Activated effector memory CD4-positive, alpha-beta T cell treated with Interleukin-2 at 50 U/mL for 16 hours (primary cell): ENCODE measurements at places on chromosomes 5 and 9.

DNA sequence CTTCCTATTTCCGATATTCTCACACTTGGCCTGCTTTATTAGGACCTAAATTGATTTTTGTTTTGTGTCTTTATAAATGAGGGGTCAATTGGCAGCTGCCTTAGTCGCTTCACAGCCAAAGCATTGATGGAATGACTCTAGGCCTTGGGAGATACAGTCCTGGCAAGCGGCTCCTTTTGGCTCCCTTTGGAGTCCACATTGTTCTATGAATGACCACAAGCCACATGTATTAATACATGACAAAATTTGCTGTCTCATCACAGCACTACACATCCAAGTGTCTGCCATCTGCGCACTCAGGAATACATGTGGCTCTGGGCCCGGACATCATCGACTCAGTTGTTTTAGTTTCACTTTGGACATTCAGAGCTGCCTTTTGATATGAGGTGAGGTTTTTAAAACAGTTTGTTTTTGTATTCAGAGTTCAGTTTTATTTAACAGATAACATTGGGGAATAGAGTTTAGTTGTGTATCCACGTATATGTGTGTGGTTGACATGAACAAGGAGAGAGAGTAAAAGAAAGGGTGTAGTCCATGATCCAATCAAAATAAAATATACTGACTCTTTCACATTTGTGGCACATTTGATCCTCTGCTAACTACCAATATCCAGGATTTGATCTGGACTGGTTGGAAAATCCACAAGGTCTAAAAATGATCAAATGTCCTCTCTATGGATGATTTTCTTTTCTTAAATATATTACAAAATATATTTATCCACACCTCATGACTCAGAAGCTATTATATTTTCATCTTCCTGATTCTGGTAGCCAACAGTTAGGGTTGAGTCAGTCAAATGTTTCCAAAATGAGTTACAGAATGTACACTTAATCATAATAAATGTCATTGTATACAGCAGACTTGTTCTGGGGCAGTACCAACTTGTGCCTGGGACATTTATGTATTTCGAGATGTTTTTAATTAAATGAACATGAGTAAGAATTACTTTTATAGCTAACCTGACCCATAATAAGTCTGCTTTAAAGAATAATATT, 114.0 kb upstream of the MTAP start:
- no peak for DNase-seq

GRCh38 chr9:16642421-16643109, 227.9 kb downstream of the BNC2 start:
- DNase-seq = no peak

DNA sequence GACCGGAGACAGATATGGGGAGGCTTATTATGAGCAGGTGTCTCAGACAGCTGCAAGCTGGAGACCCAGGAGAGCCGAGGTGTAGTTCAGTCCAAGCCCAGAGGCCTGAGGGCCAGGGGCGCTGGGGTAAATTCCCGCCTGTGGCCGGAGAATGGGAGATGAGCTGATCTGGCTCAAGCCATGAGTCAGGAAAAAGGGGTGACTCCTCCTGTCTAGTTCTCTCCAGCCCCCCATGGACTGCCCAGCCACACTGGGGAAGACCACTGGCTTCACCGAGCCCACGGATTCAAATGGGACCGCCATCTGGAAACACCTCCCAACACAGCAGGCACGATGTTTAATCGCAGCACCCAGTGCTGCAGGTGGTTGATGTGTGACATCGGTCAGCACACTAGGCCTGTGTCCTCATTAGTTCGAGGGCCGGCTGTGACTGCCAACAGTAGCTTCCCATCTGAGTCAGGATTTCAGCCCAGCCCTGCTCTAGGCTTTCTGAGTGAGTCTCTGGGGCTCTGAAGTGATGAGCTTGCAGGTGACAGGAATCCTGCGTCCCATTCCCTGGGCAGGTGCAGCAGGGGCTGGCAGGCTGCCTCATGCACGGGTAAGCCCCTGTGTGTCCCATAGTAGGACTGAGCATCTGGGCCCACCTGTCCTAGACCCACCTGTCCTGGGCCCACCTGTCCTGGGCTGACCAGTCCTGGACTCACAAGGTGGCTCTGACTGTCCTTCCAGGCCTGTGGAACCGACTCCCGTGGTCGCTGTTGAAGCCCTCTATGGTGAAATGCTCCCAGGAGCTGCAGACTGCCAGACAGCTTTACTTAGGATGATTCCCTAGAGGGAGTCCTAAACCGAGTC, 49.7 kb downstream of the AHRR start:
- no peak for DNase-seq

- DNase-seq = no peak
Measured at GRCh38 chr9:113798062-113799030, 77.8 kb upstream of the ZNF618 start.

DNA sequence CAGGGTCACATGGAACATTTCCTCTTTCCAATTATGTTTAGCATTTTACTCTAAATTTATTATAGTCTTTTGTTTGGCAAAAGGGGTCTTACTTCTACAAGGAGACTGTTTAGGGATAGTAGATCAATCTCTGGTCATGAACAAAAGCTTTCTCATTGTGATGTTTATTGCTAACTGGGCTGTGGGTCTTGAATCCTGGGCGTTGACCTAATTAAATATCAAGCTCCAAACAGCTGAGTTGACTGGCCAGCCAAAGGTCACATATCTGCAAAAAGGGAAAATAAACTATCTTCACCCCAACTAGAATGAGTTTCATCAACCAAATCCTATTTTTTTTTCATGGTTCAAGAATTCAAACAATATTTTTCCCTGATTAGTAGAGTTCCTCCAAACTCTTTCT, 245.4 kb upstream of the TUT7 start:
- DNase-seq = no peak

- DNase-seq = peak; percentile 8
Measured at GRCh38 chr9:133954862-133955529, 37.1 kb downstream of the VAV2 start.

DNA sequence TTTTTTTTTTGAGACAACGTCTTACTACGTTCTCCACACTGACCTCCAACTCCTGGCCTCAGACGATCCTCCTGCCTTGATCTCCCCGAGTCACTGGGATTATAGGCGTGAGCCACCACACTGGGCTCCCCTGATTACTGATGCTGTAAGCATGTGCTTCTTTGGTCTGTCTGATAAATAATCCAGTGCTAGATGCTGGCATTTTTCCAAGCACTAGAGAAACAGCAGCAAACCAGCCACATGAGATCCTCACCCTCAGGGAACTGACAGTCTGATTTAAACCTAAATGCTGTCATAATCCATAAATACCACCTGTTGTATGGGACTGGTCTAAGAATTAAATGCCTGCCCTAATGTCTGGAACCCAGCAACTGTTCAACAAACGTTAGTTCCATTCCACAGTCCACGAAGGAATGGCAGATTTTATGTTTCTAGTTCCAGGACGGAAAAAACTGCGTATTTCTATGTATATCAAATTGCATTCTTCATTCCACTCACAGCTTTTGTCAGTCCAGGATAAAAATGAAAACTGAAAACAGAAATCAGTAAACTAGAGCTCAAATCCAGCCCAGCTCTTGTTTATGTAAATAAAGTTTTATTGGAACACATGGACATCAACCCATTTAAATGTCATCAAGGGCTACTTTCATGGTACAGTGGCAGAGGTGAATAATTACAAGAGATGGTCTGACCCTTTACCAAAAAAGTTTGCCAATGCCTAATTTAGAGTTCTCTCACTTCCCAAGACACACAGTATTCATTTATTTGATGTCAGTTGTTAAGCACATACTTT, 20.1 kb downstream of the SLC35D2 start:
- DNase-seq = no peak

GRCh38 chr9:20070336-20070735, 281.5 kb upstream of the SLC24A2 start:
- no peak for DNase-seq

DNA sequence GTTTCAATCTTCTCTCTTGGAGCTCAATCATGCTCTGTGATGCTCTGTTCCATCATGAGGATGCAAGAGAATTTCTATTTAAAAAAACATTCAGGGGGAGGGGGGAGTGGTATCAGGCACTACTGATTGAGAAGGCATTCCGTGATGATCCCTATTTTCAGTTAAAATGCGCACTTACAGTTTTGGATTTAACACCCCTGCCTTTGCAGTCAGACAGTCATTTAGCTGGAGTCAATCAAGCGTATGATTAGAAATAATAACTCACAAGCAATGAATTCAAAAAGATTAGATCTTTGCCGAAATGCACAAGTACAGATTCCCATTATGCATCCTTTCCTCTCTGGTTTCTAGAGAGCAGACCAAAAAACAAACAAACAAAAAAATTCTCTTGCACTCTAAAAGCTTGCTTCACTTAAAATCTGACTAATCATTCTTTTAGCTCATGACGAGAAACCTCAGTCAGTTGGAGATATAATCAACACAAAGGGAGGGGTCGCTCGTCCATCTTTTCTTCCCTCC, 55.4 kb downstream of the EFNA5 start:
- DNase-seq = no peak

DNA sequence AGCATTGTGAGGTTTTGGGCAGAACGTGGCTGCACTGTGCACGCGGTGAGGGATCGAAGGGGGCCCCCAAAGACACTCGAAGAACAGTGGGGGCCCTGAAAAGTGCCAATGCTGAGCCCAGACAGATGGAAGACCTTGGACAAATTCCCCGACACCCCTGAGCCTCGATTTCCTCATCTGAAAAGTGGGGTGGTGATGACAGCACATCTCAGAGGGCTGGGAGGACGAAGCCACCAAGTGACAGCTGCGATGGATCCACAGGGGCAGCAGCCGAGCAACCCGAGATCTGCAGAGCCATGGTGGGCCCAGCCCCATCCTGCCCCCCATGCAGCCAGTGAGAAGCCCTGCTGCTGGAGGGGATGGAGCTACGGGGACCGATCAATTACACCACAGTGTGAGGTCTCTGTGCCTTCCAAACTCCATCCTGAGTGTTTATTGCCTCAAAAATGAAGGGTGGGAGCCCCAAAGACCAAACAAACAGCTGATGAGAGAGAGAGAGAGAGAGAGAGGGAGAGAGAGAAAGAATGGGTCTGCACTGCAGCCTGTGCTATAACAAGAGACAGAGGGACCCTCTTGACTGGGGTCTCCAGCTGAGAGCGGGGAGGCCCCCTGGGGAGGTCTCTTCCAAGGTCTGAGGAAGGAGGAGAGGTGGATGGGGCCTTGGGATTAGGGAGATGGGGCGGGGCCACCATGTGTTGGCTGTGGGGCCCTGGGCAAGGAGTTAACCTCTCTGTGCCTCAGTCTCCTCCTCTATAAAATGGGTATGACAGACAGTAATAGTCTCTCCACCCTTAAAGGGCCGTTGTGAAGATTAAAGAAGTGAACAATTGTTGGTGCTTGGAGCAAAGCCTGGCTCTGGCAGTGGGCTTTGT, 134.4 kb upstream of the IER5L start:
- no peak for DNase-seq

GRCh38 chr9:130347931-130348330, 82.4 kb downstream of the HMCN2 start:
- DNase-seq = no peak
